ENCODE measurements at places on chromosomes 16 and 17. TPM values are rescaled to one million over a fixed set of nuclear protein-coding genes. Genes with fewer than 3 reads are reported as not detected.

DNA sequence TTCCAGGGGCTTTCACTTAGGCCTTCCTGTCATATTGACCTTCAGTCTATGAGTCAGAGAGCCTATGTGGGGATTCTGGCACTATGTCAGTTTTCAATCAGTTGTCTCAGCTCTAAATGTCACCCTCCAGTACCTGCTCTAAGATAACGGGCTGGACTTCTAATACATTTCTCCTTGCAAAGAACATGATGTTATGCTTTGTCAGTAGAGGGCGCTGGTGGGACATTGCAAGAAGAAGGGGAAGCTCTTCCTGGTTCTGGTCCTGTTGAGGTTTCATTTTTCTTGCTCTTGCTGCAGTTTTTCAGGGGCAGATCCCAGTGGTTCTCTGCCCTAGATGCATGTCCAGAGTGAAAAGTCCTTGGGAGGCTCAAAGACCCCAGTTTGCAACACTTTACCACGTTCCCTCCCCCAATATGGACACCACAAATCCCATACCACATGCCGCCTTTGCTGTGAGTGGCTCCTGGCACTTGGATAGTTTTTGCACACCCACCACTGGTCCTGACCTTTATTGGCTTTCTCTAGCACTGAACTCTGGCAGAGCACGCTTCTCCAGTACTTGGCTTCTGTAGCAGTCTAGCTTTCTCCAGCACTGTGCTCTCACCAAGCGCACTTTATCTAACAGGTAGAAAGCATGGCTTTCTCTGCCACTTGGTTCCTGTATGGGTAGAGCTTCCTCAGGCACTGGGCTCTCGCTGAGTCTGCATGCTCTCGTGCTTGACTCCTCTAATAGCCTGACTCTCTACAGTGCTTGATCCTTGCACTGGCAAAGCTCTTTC, 49.0 kb downstream of the BCL7C start:
- DNase-seq: peak; percentile 14

DNA sequence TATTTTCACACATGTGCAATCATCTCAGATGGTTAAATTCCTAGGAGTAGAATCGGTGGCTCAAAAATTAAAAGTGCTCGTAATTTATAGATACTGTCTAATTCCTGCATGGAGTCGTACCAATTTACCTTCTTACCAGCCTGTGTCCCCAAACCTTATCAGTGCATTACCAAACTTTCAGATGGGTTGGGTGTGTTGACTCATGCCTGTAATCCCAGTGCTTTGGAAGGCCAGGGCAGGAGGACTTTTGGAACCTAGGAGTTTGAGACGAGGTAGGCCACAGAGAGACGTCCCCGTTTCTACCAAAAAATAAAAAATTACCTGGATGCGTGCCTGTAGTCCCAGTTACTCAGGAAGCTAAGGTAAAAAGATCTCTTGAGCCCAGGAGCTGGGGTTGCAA, 34.5 kb upstream of the GPRC5B start:
- DNase-seq: no peak

- DNase-seq: no peak
These were observed 99.8 kb downstream of the SHISA6 start for GRCh38 chr17:11340803-11341202.

DNA sequence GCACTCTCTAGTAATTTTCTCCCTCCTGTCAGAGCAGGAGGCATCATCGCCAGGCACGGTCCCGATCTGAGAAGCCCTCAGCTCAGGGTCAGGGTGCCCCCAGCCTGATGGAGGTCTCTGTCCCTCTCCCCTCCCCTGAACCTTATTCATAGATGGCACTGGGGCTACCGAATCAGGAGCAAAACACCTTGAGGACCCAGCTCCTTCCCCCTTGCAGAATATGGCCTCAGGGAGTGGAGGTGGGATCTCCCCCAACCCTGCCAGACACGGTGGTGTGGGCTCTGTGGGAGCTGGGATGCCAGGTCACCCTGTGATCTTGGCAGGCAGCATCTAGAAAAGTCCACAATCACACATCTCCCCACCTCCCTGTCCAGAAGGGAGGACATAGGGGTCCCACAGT, 2.5 kb downstream of the CPNE2 start:
- DNase-seq: no peak

Gene MYCBPAP
- 2.0 TPM for total RNA-seq

Gene BCO1
- 0.31 TPM for total RNA-seq

Gene GJD3
- total RNA-seq: 0.31 TPM

All from occipital lobe (tissue), 3 donors.